ENCODE measurements at places on chromosomes 4 and X. TPM values are rescaled to one million over a fixed set of nuclear protein-coding genes. Genes with fewer than 3 reads are reported as not detected.

DNA sequence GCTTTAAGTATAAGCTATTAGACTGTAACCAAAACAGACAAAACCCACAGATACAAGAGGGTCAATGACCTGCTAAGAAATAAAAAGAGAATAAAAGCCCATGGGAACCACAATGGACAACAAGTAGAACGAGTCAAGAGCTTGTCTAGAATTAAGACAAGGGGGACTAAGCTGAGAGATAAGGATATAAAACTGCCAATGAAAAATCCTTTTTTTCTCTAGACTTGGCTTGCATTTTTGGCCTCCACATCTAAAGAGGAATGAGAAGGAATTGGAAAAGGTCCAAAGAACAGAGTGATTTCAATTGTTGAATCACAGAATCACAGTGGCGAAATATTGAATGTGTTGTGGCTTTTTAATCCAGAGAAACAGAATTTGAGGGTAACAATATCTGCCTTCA lies 135.7 kb downstream of the QDPR start:
- DNase-seq: no peak

GRCh38 chr4:53763813-53764597 lies 172.7 kb upstream of the LNX1 start:
- DNase-seq: peak; percentile 9

DNA sequence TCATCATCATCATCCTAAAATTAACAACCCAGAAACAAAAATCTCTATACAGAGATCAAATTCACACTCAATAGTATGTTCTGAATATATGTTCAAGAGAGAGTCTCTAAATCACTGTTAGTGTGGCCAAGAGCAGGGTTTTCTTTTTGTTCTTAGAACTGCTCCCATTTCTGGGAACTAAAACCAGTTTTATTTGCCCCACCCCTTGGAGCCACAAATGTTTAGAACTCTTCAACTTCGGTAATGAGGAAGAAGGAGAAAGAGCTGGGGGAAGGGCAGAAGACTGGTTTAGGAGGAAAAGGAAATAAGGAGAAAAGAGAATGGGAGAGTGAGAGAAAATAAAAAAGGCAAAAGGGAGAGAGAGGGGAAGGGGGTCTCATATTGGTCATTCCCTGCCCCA lies 32.3 kb downstream of the CYBB start:
- no peak for DNase-seq

DNA sequence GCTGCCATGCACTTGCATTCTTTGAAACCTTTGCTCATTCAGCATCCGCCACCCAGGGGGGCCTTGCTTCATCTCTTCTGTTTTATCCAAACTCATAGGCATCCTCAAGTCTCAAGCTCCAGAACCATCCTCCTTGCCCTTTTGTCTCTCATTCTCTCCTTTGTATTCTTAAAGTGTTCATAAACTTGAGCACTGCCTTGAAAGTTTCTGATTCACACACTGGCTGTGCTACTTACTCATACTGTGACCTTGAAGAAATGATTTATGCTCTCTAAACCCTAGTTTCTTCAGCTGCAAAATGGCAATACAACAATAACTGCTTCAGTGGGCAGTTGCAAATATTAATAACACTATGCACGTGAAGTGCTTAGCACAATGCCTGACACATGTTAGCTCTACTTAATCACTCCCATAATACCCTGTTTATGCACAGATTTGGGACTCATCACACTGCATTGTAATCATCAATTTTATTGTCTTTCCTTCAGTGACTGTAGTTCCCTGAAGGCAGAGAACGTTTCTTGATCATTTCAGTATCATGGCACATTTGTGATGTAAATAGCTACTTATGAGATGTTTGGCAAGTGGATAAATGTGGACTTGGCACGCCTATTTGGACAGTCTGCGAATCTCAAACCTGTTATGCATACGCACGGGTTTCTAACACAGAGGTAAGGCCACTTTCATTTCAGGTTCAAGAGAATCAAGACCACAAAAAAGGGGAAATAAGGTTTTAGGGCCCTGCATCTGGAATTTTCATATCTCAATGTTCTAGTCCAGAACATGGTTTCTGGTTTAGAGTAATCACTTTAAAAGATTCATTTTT lies 291.0 kb downstream of the LDB2 start:
- no peak for DNase-seq

DNA sequence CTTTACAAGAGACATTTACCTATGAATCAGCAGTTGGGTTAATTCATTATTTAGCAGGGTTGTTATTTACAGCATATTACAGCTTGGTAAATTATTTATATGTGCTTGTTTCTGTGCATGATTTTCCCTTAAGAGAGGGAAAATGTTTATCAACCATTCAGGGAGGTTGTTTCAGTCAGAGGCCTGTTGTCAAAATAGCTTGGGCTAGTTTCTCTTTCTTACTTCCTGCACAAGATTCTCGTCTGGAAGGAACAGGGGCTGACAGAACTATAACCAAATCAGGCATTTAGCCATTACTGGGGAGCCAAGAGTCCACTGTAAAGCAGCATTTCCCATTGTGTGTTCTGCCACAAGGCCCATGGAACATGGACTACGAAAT lies 135.8 kb downstream of the HS6ST2 start:
- DNase-seq: no peak

DNA sequence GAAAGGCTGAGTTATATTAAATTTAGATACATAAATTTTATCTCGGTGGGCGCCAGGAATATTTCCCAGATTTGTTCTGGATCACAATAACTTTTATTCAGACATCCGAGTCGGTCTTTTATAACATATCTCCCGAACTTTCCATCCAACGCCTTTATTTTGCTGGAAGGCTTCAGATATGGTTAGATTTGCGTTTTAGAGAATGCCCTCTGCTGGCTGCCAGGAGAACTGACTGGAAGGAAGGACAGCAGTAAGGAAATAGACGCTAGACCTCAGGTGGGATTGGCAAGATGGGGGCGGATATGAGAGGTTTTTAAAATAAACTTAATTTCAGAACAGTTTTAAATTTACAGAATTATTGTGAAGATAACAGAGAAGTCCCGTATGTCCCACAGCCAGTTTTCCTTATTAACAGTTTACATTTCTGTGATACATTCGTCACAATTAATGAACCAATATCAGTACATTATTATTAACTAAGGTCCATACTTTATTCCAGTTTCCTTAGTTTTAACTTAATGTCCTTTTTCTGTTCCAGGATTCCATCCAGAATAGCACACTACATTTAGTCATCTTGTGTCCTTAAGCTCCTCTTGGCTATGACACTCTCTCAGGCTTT lies 4.6 kb upstream of the KANTR start:
- DNase-seq: peak; percentile 53

GRCh38 chr4:149245333-149245732 lies 570.3 kb downstream of the IQCM start:
- DNase-seq: no peak

DNA sequence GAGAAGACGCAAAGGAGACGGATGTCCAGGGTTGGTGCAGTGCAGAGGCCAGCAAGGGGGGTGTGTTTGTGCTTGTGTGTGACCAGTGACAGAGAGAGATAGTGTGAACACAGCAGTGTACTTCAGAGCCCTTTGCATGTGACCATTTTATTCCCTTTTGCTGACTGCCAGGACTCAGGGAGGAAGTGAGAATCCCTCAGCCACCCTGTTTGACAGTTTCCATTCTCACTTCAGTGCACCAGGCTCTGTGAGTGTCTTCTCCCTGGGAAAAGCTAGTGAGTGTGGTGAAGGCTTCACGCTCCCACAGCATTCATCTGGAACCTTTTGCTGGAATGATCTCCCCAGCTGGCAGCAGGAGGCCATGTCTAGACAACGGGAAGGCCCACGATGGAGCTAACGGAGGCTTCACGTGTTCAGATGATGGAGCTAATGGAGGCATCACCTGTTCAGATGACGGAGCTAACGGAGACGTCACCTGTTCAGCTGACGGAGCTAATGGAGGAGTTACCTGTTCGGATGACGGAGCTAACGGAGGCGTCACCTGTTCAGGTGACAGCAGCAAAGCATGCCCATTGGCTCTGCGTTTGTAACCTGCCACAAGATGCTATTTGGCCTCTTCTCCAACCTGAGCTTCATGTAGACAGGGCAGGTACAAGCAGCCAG lies 195.4 kb downstream of the AFAP1 start:
- DNase-seq: no peak

DNA sequence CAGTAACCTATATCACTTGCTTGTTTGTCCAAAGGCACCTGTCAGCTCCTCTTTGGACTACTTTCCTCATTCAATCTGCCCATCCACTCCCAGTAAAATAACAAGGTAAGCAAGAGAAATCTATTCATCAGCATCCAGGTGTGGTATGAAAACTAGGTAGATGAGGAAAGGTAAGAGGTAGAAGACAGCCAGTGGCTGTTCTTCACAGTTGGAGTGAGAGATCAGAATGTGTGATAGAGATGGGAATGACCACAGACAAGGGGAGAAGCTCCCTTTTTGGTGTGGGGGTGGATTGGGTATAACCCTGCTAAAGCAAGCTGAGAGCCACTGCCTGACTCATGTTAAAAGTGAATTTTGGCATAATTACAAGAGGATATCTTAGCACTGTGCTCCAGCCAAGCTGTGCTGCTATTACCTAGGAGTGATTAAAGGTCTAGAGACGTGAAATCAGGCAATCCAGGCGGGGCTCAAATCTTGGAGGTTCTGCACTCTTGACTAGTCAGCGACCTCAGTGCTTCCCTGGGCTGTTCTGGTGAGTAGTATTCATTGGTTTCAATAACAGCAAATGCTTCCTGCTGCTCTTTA lies 28.1 kb upstream of the RASL11B start:
- DNase-seq: no peak

- DNase-seq: no peak
Observed at GRCh38 chr4:110510955-110511544, 35.1 kb downstream of the ENPEP start.

DNA sequence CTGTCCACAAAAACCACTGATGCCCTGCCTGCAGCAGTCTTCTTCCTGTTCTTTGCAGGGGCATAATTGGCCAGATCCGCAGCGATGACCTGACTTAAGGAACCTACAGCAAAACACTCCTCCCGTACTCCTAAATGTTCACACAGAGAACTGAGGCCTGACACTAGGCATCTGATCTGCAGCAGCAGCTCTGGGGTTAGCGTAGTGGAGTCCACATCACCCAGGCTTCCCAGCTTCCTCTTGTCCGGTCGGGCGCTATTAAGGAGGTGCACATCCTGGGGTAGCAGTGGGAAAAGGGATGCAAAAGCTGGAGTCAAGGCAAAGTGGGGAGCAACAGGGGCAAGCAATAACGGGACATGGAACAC lies 758 bp downstream of the SCFD2 start:
- DNase-seq: no peak

- no peak for DNase-seq
Observed at GRCh38 chr4:5827108-5828004, 65.5 kb downstream of the CRMP1 start.

DNA sequence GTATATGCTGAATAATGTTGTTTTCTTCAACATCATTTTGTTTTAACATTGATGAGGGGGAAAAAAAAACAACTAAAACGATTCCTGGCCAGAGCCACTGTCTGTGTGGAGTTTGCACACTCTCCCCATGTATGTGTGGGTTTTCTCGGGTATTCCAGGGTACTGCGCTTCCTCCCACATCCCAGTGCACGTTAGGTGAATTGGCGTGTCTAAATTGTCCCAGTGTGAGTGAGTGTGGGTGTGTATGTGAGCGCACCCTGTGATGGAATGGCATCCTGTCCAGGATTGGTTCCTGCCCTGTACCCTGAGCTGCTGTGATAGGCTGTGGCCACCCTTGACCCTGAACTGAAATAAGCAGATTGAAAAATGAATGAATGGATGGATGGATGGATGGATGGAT lies 2.4 kb upstream of the DLG3 start:
- DNase-seq: no peak

GRCh38 chr4:107922486-107923473 lies 8.6 kb upstream of the CYP2U1 start:
- DNase-seq: no peak

GRCh38 chr4:138076561-138076960 lies 165.6 kb downstream of the SLC7A11 start:
- no peak for DNase-seq

The MAP3K15 gene
- 1.4 TPM for total RNA-seq

The SYP gene
- total RNA-seq: 2.1 TPM

All from upper lobe of left lung (tissue), 6 donors.